ENCODE measurements at places on chromosomes 12 and 14.

GRCh38 chr14:61547186-61548069 lies 147.9 kb upstream of the HIF1A start:
- DNase-seq: no peak

GRCh38 chr12:53930591-53931255 lies 7.9 kb upstream of the HOXC13 start:
- DNase-seq: no peak

DNA sequence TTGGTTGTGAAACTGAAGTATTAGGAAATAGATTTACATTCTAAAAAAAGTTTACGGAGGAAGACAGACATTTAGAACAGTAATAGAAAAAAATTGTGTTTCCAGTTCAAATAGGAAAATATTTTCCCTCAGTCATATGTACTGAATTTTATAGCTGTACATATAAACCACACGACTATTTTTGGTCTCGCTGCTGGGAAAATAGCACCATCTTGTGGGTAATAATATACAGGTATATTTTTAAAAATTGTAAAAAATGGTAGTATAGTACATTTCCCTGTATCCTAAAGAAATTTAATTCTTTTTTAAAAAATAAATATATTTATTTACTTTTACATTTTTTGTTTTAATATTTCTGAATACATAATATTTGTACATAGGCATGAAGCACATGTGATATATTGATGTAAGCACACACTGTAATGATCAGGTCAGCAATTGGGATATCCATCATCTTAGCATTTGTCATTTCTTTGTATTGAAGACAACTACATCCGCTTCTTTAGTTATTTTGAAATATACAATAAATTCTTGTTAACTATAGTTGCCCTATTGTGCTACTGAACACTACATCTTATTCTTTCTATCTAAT lies 168.6 kb downstream of the ALX1 start:
- no peak for DNase-seq

DNA sequence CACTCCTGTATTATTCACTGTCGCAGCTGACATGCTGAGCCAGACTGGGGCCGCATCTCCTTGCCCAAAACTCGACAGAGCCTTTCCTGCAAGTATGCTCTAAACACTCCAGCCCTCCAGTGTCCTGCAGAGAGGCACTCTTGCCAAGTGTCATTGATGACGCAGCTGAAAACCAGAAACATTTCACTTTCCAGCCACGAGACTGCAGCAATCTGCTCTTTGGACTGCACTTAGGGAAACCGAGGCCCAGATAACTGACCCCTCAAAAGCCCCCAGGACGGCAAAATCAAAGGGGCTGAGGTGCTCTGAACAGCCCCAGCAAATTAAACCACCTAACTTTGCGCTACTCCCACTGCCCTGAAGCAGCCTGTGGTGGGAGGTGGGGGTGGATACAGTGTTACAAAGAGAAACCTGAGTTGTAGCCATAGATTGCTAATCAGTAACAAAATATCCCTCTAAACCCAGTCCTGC lies 2.6 kb downstream of the CCDC85C start:
- DNase-seq: no peak

DNA sequence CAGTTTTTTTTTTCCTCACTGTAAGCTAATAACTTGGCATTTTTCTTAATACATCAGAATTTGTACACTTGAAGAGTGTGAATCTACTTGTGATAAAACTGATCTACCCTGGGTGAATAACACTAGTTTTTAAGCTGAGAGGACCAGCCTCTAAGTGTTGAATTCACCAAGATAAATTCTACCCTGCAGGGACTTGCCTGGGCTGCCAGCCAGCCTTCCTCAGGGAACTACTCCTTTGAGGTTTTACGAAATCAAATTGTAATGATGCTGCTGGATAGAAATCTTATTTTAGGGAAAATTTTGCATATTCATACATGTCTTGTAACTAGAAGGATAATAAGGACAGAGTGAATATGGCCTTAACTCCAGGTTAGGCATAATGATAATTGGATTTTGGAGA lies 1.9 kb downstream of the MED21 start:
- no peak for DNase-seq

DNA sequence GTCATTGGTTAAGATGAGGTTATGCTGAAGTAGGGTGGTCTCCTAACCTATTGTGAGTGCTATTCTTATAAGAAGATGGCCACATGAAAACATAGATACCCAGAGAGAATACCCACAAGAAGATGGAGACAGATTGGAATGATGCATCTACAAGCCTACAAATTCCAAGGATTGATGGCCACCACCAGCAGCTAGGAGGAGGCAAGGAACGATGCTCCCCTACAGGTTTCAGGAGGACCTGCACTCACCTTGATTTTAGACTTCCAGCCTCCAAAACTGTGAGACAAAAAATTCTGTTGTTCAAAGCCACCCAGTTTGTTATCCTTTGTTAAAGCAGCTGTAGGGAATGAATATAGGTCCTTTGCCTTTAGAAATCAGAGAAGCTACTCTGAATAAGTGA lies 227.4 kb downstream of the NEDD1 start:
- no peak for DNase-seq

DNA sequence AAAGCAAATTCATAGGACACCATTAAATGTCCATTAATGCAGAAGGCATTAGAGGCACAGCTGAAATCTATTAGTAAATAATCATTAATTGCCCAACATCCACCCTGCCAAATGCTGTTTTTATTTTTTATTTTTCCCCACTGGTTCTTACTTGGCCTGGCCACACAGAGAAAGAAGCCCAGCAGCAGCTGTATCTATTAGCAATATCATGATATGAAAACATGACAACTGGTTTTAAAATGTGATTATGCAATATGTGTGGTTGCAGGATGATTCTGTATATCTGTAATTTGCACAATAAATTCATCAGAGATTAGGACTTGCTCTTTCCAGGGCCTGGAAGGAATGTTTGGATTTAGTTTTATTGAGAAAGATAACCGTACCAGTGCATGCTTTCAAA lies 44.9 kb downstream of the SIX6 start:
- DNase-seq: no peak

- no peak for DNase-seq
These were observed 102.7 kb downstream of the LRRK2 start for GRCh38 chr12:40327535-40327934.

DNA sequence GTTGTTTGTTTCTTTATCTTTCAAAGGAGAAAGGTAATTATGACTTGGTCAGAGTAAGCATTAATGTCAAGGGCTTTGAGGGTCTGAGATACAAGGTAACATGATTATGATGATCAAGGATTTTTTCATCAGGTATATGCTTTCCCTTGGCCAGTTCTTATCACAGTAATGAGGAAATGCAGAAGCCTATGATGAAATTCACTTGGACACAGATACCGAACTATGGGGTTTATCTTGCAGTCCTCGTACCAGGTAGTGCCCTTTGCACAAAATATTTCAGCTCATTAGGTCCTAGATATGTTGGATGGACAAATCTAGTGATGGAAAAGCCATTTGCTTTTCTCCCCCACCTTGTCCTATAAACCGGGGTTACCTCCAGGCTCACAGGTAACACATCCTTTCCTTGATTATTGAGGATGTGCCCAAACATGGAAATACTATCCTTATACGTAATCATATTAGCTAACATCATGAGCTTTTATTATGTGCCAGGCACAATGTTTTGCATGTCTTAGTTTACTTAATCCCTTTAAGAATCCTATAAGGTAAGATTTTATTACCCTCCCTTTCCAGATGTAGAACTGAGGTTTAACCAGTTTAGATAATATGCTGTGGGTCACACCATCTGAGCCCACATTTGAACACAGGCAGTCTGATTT lies 7.0 kb upstream of the RASSF3 start:
- no peak for DNase-seq

DNA sequence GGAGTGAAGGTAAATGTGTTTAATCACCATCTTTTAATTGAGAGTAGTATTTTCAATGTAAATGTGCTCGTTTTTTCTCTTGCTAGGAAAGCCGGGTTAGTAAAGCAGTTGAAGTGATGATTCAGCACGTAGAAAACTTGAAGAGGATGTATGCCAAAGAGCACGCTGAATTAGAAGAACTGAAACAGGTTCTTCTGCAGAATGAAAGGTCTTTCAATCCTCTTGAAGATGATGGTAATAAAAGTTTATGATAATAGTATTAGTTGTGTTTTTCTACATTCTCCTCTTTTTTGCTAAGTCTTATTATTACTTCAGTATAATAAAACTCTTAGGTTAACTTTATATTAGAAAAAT lies 93.9 kb downstream of the DNAI7 start:
- DNase-seq: no peak

- no peak for DNase-seq
These were observed 191.2 kb downstream of the AEBP2 start for GRCh38 chr12:19630536-19630935.

DNA sequence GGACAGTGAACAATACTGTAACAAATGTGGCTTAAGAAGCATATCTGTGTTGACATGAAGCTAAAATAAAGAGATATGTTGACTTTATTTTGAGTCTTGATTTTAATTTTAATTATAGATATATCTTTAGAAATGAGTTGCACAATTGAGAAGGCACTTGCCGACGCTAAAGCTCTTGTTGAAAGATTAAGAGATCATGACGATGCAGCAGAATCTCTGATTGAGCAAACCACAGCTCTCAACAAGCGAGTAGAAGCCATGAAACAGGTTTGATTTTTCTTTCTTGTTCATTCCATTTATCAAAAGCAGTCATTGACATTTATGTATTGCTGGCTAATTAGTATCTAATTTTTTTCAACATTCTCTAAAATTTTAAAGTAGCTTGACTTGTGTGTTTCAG lies 15.8 kb downstream of the FGFR1OP2 start:
- no peak for DNase-seq

- DNase-seq: no peak
These were observed 10.1 kb downstream of the FOXN3 start for GRCh38 chr14:89406941-89407340.

GRCh38 chr14:88181072-88181471 lies 142.0 kb downstream of the KCNK10 start:
- no peak for DNase-seq

DNA sequence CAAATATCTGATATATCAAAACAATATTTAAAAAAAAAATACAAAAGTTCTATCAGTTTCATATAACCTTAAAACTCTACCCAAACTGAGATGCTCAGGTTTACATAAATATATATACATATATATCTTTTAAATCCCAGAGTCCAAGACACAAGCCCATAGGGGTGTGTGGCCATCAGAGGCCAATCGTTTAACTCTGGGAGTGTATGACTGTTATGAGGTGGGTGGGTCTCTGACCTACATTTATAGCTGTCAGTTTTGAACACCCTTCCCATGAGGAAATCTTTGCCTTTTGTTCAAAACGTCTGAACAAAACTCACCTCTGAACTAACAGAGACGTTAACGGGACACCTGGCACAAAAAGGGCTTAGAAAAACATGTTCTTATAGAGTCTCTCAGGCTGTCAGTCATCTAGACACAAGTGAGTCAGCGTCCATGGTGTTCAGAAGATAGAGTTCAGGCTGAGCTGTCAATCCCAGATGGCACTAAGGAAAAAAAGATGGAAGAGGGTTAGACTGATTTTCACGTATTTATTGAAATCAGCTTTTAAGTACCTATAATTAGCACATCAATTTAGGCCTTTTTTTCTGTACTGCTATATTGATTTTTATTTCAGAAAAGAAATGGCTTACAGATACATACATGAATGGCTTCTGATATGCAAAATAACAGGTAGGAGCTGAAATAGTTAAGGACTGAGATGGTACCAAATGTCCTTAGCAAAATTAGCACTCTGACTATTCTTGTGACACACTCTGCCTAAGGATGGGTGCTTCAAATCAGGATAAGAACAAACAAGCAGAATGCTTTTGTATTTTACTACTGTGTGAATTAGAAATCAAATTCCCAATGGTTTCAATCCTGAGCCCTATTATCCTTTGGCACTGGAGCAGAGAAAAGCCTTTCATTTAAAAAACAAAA lies 29.2 kb downstream of the HIGD1C start:
- no peak for DNase-seq

- no peak for DNase-seq
These were observed 59.5 kb upstream of the FUT8 start for GRCh38 chr14:65352964-65353530.

DNA sequence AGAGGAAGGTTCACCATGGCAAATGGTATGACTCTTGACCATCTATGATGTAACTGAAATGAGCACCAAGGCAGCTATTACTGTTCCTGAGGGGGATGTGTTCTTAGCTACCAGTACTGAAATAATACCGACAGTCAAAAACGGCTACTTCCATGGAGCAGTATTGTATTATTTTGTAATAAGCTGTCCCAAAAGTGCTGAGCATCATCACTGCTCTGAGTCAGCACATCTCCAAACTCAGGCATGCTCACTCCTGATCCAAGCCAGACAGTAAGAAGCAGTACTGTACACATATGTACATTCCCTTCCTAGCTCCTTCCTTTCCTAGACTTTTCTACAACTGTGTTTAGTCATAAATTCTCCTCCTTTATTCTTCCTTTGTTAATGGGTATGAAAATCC lies 8.6 kb downstream of the VTI1B start:
- DNase-seq: no peak

DNA sequence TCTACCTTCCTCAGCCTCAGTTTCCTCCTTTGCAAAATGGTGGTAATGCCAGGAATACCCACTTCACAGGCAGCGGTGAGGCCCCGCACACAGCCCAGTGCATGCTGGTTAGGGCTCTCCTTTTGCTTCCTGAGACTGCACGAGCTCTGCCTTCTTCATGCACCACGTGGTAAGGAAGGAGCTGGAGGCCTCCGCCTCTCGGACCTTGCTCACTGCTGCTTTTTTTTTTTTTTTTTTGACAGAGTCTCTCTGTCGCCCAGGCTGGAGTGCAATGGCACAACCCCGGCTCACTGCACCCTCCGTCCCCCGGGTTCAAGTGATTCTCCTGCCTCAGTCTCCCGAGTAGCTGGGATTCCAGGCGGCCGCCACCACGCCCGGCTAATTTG lies 18.1 kb downstream of the TAMALIN start:
- no peak for DNase-seq

DNA sequence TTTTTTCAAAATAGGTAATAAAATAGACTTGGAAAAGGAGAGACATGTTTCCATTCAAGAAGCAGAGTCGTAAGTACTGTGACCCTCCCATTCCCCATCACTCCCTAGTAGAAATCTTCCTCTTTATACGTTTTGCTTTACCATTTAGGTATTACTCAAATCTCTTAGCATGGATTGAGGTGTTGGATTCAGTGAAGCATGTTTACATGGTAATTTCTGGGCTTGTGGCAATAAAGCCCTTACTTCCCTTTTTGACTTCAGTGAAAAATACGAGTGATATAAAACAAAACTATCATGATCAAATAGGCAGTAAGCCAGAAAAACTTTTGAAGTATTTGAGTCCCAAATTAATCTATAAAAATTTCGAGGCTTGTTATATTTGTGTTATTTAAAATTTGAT lies 27.4 kb downstream of the RAB21 start:
- DNase-seq: no peak

DNA sequence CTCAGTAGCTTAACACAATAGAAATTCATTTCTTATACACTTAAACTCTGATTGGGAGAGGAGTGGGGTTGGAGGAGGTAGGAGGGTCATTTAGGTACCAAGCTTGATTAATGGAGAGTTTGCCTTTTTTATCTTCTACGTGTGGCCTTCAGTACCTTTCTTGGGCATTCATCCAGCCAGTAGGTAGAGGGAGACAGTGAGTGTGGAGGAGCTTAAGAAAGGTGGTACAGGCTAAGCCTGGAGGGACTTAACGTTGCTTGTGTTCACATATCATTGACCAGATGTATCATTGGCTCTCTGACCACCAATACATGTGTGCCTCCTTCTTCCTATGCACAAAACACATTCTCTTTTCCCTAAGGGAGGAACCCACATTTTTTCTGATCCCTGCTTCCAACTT lies 232.9 kb upstream of the CRY1 start:
- DNase-seq: no peak

All from activated T-helper 1 cell treated with anti-CD3 and anti-CD28 coated beads, Interleukin-2, amount 50 U/mL, for 16 hours (primary cell).